NCI-H526 (cell line): ENCODE measurements at places on chromosomes 4 and X.
A peak's percentile ranks its signal among the peaks of the same experiment; 100 is the strongest.

- DNase-seq, result no peak
These were observed 518.3 kb upstream of the ARX start for GRCh38 chrX:25534091-25534490.

DNA sequence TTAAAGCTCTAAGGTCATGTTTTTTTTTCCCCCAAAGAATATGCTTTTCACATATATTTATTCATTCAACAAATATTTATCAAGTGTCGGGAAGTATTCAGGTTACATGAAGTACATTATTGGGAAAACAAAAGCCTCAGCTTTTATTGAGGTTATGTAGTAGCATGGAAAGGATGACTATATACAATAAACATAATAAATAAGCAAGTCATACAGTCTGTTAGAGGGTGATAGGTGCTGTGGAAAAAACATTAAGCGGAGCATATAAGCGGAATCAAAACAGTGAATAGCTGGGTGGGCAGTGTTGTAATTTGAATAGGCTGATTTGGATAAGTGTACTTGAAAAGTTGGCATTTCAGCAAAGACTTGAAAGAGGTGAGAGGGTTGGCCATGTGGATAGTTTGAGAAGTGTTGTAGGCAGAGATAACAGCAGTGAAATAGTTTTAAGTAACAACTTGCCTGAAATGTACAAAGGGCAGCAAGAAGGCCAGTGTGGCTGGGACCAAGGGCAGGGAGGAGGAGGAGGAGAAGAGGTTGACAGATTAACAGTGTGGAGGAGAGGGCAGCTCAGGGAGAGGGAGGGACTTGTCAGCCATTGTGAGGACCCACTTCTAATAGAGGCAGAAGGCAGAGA is 558.7 kb downstream of the SPRY1 start:
- DNase-seq, result no peak

DNA sequence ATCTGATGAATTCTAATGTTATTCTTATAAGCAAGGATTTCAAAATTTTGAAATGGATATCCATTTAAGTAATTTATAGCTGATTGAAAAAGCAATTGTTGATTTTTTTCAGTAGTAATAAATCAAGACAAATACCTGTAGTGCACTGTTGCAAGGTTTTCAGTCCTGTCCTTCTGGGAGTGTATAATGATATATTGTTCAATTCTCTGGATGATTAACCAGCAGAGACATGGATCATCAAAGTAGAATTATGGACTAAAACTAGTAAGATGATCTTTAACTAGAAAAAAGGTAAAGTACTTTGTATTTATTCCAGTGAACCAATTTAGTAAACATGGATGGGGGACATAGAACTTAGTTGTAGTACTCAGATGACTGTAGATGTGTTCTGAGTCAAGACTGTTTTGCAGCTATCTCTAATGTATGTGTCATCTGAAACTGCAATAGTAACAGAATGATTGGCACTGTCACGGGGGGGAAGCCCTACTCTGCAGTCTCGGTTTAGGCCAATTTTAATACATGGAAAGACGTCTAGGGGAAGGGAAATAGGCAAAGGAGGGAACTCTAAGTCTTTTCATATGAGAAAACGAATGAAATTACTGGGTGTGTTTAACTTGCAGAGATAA is 121.9 kb downstream of the GLRA3 start:
- no peak for DNase-seq

GRCh38 chr4:155542415-155542814 is 124.2 kb upstream of the GUCY1A1 start:
- no peak for DNase-seq

- DNase-seq, result no peak
These were observed 57.6 kb downstream of the TNIP2 start for GRCh38 chr4:2698504-2698903.

- DNase-seq, result no peak
These were observed 127.8 kb downstream of the DDX53 start for GRCh38 chrX:23127586-23127985.

- DNase-seq, result no peak
These were observed 110.2 kb downstream of the CPZ start for GRCh38 chr4:8702516-8703400.

DNA sequence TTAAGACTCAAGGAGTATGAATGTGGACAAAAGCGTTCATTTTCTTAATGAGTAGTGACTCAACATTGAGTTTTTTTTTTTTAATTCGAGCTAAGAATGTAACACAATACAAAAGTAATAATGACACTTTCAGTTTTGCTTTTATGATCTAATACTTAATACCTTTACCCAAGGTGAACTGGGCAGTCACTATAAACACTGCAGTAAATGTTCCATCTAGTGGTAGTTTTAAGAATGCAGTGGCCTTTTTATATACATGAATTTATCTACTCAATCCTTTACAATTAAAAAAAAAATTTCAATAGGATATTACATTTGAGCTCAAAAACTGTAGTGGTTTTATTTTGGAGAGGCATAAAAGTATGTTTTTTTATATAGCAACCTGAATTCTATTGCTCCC is 33.9 kb downstream of the PDK3 start:
- peak; percentile 47 for DNase-seq

- peak; percentile 29 for DNase-seq
These were observed 21.0 kb upstream of the EFNB1 start for GRCh38 chrX:68807818-68808217.

DNA sequence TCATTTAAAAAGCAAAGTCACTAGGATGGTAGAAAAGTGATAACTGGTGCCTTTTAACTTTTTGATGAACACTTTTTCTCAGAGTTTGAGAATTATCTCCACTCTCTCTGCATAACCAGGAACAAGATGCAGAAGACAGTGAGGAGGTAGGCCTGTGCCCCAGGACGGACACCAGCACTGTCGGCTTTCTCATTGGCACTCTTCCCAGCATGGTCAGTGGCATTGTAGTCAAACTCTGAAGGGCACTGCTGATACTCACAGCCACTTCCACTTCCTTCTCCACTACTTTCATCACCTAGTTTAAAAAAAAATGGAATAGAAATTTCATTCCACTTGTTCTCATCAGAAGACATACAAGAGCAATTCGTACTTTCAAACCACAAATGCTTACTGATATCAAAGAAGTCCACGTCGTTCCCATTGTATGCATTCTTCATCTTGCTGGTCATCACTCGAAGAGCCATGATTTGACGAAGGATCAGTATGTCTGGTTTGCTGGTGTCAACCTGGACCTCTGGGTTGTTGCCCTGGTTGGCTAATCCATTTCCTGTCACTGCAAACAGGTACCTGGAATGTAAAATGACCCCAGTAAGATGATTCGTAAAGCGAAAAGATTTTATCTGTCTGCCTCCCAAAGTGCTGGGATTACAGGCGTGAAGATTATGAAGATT is 84.8 kb upstream of the TFDP3 start:
- no peak for DNase-seq

DNA sequence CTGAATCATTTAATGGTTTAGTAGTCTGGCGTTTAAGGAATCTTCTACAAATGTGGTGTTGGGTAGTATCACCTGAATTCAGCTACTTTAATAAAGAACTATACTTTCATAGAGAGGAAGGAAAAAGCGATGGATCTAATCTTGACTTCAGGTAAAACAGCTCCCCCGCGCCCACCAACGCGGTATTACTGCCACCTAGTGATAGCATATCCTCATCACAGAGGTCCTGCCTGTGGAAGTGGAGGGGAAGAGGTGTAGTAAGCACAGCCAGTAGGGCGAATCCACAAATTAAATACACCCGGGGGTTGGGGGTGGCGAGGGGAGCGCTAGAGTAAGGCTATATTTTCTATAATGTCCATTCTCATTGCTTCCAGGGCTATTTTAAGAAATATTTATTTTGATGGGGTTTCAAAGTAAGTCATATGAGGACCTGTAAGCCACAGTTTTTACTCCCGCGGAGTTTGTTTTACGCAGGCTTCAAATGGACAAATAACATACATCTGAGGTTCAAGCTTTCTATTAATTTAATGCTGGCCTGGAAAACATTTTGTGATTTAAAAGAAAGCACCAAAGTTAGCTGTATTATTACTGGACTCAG is 8.3 kb upstream of the DAPP1 start:
- peak; percentile 54 for DNase-seq

DNA sequence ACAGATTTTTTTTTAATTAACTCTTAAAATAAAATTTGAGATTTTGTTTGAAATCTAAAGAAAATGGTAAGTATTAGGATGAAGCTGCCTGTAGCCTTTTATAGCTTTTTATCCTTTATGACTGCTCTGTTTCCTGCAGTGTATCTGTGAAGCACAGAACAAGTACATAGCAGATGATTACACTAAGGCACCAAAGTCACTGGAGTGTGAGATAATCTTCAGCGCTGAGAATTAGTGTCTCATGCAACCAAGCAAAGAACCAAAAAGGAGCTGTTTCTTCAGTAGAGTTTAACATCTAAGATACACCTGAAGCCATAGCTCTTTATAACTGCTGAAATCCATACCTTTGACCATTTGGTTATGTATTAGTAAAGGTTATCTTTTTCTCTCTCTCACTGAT is 1989.8 kb upstream of the PCDH10 start:
- no peak for DNase-seq

DNA sequence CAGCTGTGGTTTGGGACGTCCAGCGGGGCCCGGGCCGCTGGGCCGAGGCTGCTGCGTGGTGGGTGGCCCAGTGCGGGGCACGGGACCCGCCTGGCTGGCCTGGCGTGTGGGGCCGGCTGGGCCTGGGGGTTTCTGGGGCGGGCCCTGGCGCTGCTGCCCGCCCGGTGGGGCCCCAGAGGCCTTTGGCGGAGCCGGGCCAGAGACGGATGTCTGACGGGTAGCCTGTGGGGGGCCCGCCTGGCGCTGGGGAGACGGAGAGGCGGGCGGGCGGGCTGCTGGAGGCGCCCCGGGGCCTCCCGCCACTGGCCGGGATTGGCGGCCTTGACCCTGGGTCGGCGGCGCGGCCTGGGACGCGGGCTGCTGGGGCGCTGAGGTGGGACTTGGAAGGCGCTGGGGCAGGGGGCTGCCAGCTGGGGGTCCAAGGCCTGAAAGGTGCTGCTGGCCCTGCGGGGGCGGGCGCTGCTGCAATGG is 8.1 kb upstream of the TIMP1 start:
- DNase-seq, result no peak

DNA sequence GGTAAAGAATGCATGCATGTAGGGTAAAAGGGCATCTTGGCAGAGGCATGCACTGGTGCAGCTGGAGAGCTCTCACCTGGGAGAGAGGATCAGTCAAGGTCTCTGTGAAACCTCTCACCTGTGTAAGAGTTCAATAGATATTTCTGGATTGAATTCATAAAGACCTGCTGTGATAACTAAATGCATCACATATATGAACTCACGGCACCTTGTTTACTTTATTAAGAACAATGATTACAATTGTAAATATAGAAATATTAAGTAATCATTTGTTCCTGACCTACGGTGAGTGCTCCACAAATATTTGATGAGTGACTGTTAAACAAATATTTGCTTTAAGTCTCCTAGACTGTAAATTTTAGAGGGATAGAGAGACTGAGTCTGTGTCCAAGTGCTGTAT is 85.9 kb upstream of the PAQR3 start:
- DNase-seq, result no peak

DNA sequence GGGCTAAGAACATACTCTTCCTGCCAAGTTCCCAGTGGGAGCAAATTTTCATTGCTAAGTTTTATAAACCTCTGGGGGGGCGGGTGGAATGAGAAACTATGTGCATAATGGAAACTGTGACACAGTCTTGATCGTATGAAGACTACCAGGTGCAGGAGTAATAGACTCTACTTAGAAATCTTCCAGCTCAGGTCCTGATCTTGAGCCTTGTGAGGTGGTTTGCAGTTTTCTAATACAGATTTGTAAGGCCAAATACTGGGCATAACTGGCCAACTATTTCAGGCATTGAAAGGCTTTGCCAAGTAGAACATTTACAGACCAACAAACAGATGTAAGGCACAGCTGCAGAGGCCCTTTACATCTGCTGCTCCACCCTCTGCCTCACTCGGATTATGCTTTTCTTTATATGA is 89.7 kb upstream of the CBR4 start:
- DNase-seq, result no peak

DNA sequence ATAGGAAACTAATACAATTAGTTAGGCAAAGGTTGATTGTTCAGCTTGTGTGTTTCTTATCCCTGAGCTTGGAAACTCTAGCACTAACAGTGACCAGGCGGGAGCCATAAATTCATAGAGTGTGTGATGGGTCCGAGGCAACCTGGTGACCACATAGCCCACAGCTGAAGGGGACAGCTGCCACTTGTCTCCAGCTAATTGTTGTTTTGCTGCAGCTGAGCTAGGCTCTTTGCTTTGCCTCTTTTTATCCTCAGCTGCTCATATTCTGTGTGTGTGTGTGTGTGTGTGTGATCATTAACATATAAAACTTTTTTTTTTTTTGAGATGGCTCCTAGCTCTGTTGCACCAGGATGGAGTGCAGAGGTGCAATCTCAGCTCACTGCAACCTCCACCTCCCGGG is 53.2 kb downstream of the DOCK11 start:
- DNase-seq, result no peak

DNA sequence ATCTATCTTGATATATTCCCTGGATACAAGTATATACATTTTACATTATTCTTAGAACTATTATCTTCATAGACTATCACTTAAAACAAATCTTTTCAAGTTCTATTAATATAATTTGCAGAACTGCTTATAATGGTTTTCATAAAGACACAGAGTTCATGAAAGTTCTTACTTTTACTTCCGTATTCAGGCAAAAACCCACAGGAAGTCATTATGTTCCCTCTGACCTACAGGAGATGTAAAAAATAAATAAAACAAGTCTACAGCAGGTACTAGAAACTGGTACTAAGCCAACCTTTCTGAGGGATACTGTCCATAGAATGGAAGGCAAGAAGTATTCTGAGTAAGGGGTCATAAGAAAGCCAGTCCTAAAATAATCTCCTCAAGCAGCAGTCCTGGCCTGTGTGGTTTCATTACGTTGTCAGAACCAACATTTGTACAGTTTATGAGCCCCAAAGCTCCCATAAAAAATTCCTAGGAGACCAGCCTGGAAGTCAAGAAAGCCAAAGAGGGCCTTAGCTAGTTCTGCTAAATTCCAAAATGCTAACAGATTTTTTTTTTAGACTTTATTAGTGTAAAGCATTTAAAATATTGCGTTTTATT is 68.6 kb downstream of the CAMK2D start:
- peak; percentile 2 for DNase-seq

DNA sequence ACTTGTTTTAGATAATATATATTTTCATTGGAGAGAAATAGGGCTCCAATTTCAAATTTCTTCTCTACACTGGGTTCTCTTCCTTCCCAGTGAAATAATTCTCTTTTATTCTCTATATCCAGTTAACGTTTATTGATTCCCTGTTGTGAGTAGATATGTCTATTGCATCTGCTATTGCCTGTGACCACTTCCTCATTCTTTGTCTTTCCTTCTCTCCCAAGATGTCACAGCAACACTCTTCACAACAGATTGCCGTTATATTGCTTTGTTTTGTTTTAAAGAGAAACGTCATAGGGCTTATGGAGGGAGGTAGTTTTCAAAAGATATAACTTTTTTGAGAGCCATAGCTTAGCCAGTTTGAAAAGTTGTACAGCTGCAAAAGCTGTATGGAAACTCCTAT is 343.8 kb downstream of the ARHGAP24 start:
- no peak for DNase-seq

DNA sequence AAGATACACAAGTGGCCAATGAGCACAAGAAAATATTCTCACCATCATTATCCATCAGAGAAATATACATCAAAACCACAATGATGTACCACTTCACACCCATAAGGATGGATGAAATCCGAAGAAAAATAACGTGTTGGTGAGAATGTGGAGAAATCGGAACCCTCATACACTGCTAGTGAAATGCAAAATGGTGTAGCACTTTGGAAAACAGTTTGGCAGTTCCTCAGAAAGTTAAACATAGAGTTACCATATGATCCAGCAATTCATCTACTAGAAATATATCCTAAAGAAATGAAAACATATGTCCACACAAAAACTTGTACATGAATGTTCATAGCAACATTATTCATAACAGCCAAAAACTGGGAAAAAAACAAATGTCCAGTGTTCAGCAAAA is 18.5 kb upstream of the APBB2 start:
- DNase-seq, result no peak
